ENCODE measurements at places on chromosomes 4 and X.

DNA sequence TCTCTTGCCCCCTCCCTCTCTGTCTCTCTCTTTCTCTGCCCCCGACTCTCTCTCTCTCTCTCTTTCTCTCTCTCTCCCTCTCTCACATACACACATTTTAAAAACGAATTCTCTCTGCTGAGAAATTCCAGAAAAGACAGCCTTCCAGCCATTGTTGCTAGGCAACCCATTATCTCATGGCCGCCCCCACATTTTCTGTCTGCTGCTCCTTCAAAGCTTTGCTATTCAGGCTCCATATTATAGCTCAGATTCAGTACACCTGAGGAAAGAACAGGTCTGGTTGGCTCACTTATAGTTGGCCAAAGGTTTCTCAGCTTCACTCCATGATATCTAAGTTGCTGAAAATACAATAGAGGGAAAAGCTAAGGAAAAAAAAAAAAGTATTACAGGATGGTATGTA is 174.4 kb upstream of the RADX start:
- no peak for DNase-seq

DNA sequence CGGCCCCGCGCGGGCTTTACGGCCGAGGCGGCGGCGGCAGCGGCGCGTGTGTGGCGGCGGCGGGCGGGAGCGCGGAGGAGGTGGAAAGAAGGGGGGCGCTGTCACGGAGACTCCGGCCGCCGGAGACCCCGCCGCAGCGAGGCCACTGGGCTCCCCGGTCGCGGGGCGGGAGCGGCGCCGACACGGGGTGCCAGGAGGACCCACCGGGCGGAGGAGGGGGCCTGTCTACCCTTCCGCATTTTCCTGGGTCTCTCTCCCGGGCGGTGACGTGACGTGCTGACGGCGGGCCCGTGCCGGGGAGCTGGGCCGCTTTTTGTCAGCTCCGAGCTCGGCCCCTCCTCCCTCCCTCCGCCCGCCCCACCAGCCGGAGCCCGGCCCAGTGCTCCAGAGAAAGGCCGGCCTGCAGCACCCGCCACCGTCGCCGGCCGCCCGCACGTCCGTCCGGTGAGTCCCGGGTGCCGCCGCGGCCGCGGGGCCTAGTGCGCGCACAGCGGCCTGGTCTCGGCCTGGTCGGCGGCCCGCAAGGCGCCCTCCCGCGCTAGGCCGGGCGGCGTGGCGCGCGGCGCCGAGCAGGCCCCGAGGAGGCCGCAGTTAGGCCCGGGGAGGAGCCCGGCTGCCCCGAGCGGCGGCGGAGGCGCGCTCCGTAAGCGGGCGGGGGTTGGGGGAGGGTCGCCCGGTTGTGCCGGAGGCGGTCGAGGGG is at the start of gene ZFX:
ZFX (plus strand) TSS at position 379 of the 700 bp plus-strand sequence. CDS start 23,014 bp downstream, outside the sequence.
- peak; percentile 86 for DNase-seq

- DNase-seq: no peak
These were observed 57.2 kb upstream of the DAPP1 start for GRCh38 chr4:99759346-99759984.

DNA sequence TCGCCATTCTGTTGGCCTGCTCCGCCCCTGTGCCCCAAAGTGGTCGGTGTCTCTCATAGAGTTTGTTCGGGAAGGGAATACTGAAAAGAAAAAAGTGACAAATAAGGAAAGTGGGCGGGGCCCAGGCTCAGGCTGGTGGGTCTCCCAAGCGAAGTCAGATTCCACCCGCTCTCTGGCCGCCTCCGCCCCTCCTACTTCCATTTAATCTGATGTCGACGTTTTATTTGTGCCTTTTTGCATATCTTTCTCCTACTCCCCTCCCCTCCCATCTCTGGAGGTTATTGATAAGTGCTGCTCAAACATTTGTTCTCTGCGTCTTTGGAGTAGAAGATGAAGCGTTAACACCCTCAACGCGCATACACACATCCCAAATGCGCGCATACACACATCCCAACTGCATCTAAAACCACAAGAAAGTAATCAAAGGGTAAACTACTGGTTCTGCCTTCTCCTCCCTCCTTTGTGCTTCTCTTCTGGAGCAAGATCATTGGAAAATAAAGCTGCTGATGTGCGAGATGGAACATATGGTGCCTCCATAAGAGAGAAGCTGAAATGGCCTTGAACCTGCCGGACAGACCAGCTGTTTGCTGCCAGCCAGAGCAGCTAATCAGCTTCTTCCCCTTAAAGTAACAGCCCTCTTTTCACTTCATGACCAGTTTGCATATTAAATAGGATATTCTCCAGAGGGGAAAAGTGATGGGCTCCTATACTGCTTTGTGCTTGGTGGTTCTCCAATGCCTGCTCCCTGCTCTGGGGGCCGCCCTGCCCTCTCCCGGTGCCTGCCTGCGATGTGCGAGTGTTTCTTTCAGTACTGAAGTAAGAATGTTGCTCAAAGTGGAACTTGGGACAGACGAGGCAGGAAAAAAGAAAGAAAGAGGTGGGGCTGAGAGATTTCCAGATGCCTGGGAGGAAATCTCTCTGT is 3.1 kb downstream of the MAMLD1 start:
- no peak for DNase-seq

GRCh38 chrX:78517124-78517523 is 142.0 kb downstream of the RTL3 start:
- DNase-seq: peak; percentile 91

- no peak for DNase-seq
These were observed 370.3 kb upstream of the NOCT start for GRCh38 chr4:138645289-138645688.

DNA sequence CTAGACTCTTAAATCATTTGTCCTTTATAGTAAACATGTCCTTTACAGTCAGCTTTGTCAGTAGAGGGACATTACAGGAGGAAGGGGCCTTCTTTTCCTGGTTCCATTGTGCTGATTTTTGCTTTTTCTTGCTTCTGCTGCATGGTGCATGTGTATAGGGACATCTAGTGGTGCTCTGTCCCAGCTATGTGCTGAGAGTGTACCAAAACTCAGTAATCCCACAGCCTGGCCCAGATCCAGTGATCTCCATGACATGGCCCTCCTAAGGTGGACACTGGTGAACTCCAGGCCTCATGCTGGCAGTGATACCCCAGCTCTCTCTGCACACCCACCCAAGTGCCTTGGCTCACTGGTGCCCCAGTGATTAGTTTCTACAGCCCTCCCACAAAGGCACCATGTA is 45.2 kb downstream of the MAGEB17 start:
- DNase-seq: peak; percentile 10

GRCh38 chr4:12409507-12410190 is 981.0 kb upstream of the HS3ST1 start:
- no peak for DNase-seq

- peak; percentile 8 for DNase-seq
These were observed 95.8 kb upstream of the EGFL6 start for GRCh38 chrX:13473442-13474163.

DNA sequence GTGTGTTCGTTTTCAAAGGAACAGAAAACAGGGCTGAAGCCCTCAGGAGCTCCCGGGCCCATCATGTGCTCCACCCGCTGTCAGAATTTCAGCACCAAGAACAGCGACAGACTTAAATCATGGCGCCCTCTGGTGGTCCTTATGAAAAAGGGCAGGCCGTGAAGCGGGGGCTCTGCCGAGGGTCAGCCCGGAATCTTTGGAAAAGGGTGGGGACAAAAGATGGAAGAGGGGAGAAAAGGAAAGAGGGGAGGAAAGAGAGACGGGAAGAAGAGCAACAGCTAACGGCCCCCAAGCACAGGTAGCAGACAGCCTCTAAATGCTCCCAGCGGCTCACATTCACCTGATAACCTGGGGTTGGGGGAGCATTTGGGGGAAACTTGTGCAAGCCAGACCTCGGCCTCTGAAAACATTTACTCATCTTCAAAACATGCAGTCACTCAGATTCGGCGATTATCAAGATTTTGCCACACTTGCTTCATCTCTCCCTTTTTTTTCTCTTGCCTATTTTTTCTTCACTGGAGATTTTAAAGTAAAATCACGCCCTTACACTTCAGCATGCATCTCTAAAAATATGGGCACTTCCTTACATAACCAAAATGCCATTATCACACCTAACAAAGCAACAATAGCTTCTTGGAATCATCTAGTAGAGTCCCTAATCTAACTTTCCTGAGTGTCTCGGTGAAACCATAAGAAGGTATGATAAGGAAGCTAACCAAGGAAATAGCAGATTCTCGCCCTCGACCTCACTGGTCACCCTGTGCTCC is 28.1 kb upstream of the MAN2B2 start:
- peak; percentile 55 for DNase-seq

DNA sequence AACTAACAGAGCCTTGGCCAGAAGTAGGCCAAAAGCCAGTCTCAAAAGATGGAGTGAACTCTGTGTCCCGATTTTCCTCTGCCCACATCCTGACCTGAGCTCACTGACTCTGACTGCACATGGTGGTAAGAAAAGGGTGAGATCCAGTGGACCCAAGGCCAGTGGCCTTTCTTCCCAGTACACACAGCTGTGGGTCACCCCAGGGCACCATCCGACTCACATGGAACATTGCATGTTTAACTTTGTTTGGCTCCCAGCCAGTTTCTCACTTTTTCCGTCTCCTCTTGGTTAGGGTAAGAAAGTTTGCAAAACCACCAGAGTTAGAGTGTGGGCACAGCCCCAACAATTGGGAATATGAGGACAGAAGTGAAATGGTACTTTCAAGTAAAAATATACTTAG is 69.8 kb downstream of the GAB1 start:
- no peak for DNase-seq

DNA sequence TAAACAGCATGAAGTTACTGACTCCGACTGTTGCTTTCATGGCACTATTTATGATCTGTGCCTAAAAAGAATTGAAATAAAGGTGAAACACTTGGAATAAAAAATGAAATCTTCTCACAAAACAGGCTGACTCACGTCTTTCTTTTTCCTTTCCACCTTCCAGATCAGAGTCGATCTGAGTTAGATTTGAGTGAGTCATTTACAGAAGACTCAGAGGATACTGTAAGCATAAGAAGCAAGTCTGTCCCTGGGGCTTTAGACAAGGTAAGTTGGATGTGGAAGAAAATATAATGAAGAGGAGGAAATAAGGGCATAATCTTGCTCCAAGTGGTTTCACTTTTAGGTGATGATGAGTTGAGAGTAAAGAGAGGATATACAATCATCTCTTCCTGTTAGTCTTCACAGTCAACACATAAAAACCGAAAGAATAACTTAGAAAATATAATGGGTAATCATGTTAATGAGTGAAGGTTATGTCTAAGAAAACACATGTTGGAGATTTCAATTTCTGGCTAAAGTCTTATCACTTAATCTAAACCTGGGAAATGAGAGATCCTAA is 89.7 kb downstream of the SYTL5 start:
- no peak for DNase-seq

DNA sequence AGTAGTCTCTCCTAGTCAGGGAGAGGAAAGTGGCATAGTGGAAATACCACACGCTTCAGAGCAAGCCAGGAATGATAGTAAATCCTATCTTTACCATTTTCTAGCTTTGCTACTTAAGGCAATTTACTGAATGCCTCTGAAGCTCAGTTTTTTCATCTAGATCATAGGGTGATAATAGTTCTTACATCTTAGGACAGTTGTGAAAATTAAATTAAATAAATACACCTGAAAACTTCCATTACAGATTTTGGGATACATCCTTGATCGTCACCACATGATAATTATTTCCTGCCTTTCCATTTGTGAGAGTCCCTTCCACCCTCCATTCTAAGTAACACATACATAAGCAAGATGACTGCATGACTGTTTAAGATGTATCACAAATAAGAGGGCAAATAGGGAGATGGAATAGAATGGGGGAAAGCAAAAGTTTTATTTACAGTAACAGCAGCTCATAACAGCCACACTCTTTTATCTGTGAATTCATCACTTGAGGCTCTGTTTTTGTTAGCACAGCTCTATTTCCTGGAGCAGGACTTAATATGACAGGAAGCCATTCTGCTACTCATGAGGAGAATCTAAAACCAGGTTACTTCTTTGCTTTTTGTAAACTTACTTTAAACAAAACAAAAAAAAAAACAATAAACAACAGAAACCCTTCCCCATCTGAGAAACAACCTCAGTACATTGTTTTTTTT is 13.4 kb downstream of the P2RY10 start:
- no peak for DNase-seq

GRCh38 chrX:98607739-98608138 is 1724.0 kb downstream of the RPA4 start:
- no peak for DNase-seq

DNA sequence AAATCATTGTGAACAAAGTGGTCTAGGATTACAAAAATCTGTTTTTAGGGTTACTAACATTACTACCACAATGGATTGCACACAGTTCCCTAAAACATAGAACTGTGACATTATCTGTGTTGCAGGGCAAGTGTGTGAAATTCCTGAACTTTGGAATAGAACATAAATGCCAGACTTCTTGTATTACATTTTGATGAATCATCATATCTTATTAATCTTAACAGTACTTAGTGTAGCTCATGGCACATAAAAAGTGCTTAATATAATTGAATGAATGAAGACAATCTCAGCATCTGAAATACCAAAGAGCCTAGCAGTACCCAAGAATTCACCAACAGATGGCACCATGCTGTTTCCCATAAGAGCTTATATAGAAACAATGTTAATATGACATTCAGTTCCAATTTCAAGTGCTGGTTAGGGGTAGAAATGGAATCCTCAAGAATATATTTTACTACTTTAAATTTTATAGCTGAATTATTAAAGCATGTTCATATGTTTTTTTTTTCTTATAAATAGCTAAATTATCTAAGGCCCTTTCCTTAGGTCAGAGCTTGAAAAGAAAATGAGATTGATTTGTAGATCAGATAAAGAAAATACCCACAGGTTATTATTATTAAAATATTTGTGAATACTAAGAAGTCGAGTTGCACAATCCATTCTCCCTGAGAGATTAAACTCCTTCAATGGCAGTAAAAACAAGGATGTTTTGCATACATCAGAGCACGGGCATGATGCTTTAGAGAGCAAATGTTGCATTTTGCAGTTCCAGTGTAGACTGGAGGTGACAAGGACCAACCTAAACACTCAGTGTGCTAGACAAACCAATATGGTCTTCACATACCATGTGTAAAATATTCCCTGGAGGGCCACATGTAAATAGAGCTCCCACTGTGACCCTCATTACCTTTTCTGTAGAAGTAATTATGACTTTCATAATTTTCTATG is 25.7 kb upstream of the SHISA3 start:
- peak; percentile 17 for DNase-seq

DNA sequence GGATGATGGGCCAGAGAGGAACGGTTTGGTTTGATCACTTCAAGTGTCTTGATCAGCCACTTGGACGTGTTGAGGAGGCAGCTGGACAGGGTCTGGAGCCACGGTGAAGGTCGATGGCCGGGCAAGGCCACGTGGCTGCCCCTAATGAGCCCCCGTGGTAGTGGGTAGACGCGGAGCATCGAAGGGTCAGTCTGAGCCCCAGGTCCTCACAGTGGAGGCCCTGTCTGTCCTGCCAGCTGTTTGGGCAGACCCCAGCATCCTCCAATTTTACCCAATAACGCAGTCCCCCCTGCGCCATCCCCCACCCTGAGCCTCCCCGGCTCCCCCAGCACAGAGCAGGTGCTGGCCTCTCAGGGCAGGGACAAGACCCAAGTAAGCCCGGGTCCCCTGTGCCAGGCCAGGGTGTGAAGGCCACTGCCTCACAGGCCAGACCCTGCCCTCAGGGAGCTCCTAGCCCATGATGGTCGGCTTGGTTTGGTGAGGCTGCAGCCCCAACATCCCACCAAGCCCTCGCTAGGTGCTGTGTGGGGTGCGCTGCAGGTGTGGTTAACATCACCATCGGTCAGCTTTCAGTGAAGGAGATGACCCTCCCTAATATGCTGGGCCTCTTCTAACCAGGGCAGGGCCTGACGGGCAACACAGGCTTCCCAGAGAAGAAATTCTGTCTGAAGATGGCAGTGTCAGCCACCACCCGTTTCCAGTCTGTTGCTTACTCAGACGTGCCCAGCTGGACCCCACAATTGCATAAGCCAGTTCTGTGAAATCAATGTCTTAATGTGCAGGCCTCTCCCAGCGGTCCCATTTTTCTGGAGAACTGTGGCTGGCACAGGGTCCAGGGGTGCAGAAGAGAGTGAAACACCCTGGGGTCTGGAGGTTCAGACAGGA is 40.5 kb upstream of the NKX1-1 start:
- DNase-seq: no peak
